Activated CD4-positive, alpha-beta T cell treated with anti-CD3 and anti-CD28 coated beads, Interleukin-2, Interleukin-4, amounts not matched to agents 100 ng/mL and 50 ng/mL, durations not matched to agents 16 hours and 8 hours (primary cell): ENCODE measurements at places on chromosomes 7 and 10.

GRCh38 chr7:137243741-137244140 lies 99.8 kb downstream of the PTN start:
- no peak for DNase-seq

- DNase-seq: no peak
Measured at GRCh38 chr7:24545215-24545614, 28.0 kb upstream of the PALS2 start.

GRCh38 chr7:74674166-74674565 lies 16.6 kb downstream of the GTF2I start:
- DNase-seq: no peak

DNA sequence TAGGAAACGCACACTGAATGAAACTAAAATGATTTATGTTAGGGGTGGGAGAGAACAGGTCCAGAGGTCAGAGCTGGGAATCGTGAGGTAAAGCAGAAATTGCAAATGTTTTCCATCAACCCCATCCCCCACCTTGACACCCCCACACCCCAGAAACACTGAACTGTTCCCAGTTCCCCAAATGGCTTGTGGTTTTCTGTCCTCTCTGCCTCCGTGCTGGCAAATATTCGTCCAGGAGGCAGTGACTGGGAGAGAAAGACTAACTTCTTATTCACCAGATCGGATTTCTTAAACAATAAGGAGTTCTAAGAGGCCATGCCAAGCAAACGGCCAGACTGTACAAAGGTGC lies 730 bp upstream of the RASSF4 start:
- no peak for DNase-seq

DNA sequence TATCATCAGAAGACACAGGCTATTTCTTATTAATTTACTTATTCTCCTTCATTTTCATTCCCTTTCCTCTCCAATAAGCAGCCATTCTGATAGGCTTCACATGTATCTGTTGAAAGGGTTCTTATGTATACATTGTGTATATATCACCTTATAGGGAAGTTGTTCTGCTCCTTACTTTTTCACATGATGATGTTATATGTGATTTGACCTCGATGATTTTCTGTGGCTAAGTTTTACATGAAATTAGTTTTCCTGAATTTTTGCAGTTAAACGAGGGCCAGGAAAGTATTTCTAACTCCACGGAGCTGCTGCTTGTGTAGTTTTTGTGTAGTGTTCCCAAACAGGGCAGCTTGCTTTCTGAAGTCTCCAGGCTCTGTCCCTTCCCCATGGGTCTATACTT lies 84.5 kb downstream of the SH2D4B start:
- DNase-seq: no peak

DNA sequence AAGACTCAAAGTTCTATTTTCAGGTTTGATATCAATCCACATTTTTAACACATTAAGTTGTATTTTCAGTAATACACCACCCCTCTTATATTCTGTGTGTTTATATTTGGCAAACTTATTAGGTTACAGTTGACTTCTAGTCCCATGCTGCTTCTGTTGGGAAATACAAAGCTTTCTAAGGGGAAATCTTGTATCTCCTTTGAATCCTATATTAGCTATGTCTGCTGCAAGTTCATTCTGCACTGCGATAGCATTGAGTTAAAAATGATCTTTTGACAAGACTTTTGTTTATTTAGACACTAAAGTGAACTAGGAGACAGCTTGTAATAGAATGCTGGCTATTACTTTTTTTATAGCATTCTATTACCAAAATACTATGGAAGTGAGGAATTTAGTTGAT lies 625.1 kb upstream of the ANKRD30A start:
- DNase-seq: no peak

GRCh38 chr10:60798031-60798430 lies 19.8 kb downstream of the CDK1 start:
- DNase-seq: no peak

DNA sequence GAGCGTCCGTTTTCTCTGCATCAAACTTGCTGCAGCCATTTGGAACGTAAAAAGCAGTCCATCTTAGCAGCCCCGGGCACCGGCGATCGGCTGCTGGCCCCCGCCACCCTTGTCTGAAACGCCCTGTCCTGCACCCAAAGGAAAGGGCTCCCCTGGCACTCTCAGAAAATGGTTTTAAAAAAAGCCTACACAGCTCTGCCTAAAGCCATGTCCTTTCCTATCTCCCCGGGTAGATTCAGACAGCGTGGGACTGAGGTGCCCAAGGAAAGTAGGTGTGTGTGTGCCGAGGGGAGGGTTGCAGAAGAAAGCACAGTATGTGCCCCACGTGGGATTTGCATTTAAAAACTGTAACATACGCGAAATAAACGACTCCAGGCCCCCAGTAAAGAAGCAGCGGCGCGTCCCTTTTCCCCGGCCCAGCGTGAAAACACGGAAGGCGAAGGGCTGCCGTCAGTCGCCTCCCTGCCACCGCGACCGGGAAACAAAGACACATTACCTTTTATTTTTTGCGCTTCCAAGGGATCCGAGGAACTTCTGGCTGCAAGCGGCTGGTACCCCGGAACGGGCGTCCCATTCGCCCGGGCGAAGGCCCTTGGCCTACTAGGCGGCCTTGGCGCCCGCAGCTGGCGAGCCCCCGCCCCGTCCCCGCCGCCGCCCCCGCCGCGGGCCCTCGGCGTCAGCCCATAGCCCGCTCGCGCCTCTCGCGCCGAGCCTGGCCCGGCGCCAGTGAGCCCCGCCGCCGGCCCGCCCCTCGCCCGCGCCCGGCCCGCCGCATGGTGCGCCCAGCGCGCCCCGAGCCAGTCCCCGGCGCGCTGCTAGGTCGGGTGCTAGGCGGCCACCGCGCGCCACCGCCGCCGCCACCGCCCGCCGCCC lies 304.6 kb downstream of the PRPF18 start:
- no peak for DNase-seq

DNA sequence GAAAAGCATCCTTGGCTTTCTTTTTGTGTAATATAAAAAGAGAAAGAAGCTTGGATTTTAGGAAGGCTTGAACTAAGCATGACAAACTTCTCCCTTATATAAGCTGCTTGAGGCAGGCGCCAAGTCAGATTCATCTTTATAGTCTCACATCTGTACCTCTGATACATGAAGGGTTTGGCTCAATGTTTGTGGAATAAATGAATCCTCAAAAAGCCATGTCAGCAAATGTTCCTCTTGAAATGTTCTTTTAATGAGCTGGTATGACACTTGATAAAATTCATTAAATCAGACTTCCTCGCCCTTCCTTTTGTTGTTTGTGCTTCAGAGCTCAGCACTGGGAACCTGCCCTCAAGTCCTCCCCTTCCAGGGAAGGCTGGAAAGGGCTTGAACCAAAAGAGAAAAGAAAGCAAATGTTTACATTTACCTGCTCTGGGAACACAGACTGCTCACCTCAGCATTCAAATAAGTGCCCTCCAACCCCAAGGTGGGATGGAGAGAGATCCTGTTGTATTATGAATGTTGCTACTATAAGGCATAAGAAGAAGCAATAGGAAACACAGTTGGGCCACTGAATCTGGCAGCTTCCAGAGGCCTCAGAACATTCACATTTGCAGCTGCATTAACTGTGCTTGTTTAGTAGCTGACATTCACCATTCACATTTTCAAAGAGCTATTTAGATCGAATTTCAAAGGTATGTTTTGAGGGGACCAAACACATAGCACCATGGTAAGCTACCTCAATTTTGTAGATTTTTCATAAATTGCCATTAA lies 212.6 kb downstream of the CACNA2D1 start:
- DNase-seq: no peak

- DNase-seq: no peak
Measured at GRCh38 chr10:436013-436697, 253.3 kb downstream of the DIP2C start.

DNA sequence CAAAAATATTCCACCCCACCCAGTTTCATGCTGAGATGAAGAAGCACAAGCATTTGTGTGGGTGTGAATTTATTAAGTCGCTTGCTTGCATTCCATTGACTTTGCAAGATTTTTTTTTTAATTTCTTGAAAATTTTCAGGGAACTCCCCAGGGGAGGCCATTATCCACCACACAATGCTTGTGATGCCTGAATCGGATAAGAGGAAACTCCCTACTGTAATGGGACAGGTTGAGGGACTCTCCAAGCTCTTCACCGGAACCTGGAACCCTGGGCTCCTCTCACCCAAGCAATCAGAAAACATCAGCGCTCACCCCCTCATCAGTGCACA lies 153.6 kb upstream of the ZMIZ1 start:
- no peak for DNase-seq

DNA sequence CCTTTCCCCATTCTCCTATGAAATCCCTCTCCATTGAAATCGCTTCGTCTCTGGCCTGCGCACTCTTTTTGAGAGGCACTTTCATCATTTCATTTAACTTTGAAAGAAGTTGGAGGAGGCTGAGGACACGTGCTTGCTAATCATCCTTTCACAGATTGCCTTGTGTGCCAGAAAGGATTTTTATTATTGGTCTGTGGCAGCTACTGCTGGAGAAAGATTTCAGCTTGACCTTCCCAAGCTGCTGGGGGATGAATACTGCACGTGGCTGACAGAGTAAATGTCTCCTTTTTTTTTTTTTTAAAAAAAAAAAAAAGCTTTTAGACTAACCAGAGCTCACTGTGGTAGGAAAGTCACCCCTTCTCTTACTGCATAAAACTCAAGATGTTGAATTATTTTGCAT lies 44.2 kb upstream of the KCNIP2 start:
- no peak for DNase-seq

GRCh38 chr10:89304026-89304425 lies 2.2 kb downstream of the IFIT2 start:
- no peak for DNase-seq

DNA sequence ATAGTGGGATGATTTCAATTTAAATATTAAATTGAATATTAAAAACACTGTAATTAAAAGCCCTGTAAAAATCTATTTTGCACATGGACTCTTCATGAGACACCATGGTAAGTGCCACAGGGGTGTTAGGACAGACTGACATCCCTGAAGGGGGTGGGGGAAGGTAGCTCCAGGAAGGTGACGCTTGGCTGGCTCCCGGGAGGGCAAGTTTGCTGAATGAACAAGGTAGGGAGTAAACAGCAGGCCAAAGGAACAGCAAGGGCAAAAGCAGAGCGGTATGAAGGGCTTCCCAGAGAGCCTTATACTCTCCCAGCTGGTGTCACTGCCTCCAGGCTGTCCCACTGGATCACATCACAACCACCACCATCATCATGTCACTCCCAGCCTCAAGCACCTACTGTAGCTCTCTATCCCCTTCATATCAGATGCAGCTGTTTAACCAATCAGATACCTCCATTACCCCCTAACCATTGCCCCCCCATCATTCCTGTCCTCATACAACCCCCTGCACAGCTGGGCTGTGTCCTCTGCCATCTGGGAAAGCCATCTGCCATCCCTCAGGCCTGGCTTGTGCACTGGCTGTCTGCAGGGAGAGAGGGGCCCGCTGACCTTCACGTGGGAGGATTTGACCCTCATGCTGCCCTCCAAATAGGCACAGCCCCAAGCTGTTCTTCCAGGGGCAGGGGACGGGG lies 19.5 kb downstream of the HSPA12A start:
- no peak for DNase-seq

GRCh38 chr7:31019509-31019908 lies 32.6 kb upstream of the ADCYAP1R1 start:
- no peak for DNase-seq

DNA sequence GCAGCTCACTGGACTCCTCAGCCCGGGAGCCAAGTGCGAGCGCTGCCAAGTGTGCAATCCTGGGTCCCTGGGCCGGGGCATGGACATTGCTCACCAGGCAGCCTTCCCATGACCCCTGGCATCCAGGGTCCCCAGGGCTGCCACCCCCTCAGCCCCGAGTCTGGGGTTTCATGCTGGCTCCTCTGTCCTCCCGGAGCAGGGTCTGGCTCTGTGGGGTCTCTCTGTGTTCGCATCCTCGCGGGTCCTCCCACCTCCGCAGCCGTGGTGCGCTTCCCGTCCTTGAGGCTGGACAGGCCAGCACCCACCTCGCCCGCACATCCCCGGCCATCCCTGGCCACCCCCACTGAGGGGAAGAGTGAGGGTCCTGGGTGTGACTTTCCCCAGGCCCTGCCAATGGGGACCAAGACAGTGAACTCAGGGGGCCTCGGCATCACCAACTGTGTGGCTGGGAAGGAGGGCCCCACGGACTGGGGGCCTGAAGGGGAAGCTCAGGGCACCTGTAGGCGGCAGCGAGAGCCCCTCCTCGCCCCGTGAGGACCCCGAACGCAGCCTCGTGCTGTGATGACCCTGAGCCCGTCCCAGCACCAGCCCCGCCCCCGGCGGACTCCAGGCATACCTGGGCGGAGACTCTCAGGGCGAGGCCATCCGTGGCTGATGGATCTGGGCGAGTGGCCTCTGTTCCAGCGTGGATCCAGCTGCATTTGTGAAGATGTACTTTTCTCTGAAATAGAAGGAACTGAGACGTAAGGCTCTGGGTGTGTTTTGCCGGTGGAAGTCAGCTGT lies 50.3 kb upstream of the CFAP46 start:
- no peak for DNase-seq

DNA sequence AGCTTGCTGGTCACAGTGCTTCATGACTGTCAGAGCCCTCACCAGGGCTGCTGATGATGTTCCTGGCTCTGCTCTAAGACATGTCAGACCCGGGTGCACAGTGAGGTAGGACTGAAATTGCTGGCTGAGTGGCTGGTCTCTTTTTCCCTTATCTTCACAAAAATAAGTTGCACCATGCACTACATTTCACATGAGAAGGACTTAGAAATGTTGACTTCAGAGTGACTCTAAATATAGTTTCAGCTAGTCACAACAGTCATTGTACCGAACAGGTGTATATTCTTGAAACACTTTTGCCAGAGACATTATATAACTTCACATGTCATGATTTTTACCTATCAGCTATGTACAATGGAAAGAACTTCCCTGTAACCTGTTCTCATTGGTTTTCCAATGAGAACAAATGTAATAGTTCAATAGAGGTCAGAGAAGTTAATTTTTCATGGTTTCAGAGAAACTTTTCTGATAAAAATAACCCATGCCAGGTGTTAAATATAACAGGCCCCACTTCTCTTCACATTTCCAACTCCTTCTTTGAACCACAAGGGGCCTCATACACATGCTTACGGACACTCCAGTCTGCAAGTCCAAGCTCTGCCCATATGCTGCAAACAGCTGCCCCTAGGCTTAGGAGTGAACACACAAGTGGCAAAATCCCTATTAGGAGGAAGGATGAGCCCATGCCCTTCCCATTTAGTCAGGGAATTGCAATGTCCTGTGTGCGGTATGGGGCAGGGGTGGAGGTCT lies 115.6 kb downstream of the CDK6 start:
- DNase-seq: no peak
